ENCODE measurements at places on chromosomes 12 and 14. TPM values are rescaled to one million over a fixed set of nuclear protein-coding genes. Genes with fewer than 3 reads are reported as not detected.

Gene ITGB7
- total RNA-seq: 329 TPM

Gene OR4E2
- not detected for total RNA-seq

Gene TCL1B
- not detected for total RNA-seq

Gene TAS2R30
- 6.9 TPM for total RNA-seq

Measured in natural killer cell (primary cell).